Left renal cortex interstitium (tissue), 4 donors: ENCODE measurements at places on chromosomes 16 and 17. TPM values are rescaled to one million over a fixed set of nuclear protein-coding genes. Genes with fewer than 3 reads are reported as not detected.

DNA sequence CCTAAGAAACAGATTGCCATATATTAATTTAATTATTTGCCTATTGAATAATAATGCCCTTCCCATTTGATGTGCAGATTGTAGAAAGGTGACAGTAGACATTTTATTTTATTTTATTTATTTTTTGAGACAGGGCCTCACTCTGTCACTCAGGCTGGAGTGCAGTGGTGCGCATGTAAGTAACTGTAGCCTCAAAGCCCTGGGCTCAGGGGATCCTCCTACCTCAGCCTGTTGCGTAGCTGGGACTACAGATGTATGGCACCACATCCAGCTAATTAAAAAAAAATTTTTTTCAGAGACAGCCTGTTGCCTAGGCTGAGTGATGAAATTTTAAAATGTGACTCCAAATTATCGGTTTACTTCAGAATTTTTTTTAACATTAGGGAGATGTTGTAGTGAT is 1110.0 kb upstream of the EEF2KMT start:
- DNase-seq = no peak

DNA sequence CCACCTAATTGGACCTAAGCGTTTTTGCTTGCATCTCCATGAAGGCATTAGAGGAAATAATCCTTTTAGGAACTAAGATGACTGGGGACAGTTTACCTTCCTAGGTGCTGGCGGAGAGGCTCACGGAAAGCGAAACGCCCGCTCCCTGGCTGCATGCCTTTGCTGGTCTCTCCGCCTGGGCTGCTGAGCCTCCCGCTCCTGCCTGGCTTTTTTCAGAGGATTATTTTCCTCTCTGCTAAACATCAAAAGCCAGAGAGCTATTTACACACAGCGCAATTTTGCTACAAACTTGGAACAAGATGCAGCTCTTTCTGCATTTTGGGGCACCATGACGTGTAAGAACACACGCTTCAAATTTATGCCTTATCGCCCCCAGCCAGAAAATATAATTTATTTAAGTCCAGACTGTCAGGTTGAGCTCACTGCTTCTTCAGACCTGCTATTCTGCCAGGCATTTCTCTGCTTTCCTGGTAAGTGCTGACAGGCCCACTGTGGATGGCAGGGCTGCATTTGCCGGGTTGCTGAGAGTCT is 124.4 kb downstream of the SPACA3 start:
- no peak for DNase-seq

DNA sequence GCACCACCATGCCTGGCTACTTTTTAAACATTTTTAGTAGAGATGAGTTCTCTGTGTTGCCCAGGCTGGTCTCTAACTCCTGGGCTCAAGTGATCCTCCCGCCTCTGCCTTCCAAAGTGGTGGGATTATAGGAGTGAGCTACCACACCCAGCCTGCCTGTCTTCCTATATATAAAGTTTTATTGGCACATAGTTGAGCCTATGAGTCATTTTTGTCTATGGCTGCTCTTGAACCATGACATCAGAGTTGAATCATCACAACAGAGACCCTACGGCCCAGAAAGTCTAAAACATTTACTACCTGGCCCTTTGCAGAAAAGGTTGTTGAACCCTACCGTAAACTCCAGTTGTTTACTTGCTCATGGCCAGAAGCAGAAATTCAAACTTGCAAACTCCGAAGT is 7.9 kb downstream of the SEPTIN12 start:
- no peak for DNase-seq

- no peak for DNase-seq
Observed at GRCh38 chr16:9297437-9298113, 206.1 kb downstream of the HAPSTR1 start.

- DNase-seq = no peak
Observed at GRCh38 chr16:86631444-86631843, 53.1 kb downstream of the FOXL1 start.

DNA sequence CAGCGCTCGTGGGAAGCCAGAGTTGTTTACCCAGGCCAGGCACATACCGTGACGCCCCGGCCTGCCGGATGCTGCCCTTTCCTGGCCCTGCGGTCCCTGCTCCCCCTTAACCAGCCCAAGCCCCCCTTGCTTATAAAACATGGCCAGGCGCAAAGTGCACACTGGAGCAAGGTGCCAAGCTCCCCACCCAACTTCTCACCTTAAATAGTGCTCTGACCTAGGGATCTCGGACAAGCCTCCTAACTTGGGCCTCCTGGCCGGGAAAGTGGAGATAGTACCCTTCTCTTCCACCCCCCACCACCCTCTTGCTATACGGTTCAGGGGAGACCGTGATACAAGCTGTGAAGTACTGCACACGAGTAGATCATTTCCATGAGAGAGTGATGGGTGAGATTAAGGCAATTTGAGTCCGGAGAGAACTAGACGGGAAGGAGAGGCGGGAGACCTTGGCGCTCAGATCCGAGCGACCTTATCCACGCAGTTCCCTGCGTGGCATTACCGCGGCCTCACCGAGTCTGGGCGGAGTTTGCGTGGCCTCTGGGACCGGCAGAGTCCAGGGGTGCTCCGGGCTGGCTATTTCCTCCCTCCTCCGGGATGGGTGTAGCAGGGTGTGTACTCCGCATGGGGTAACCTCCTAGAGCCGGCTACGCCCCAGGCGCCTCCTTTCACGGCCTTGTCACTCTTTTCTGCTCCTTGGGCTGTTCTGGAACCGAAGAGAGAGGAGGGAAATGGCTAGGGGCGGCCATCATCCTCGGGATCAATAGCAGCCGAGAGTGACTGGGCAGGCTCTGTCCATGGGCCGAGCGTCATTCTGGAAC is 4.4 kb upstream of the LHX1 start:
- no peak for DNase-seq

DNA sequence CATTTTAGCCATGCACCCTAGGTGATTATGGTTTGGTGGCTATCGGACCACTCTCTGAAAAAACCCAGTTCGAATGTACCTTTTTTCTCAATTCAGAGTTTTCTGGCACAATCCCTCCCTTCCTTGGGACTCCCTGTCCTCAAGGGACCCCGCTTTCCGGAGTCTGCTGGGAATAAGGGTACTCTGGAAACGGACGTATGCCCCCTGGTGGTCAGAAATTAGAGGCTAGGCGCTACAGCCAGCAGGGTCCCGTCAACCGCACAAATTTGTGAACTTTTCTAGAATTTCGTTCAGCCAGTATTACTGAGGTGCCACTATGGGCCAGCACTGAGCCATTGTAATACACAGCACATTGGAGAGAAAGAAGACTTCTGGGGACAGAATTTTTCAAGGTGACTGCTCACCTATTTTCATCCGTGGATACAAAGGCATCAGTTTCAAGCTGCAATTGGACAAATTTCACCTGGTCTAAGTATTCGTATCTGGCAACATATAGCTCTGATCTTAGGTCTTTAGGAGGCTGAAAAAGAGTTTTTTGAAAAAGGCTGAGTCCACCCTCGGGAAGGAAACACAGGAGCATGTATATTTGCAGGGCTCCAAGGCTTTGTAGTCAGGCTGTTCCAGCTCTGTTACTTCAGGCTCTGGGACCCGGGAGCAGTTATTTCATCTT is 27.1 kb upstream of the CRYBA1 start:
- peak; percentile 62 for DNase-seq

Gene GJD3
- not detected for polyA plus RNA-seq

Gene TNP2
- not detected for polyA plus RNA-seq

Gene NOS2
- polyA plus RNA-seq = 2.1 TPM

Gene TVP23C
- polyA plus RNA-seq = 21.1 TPM
